ENCODE measurements at places on chromosomes 5 and 9.

GRCh38 chr5:17316970-17317459 lies 99.6 kb downstream of the BASP1 start:
- DNase-seq, result no peak

- no peak for DNase-seq
Observed at GRCh38 chr5:147190331-147190730, 44.5 kb upstream of the STK32A start.

- no peak for DNase-seq
Observed at GRCh38 chr9:132288361-132288760, 66.4 kb downstream of the SETX start.

DNA sequence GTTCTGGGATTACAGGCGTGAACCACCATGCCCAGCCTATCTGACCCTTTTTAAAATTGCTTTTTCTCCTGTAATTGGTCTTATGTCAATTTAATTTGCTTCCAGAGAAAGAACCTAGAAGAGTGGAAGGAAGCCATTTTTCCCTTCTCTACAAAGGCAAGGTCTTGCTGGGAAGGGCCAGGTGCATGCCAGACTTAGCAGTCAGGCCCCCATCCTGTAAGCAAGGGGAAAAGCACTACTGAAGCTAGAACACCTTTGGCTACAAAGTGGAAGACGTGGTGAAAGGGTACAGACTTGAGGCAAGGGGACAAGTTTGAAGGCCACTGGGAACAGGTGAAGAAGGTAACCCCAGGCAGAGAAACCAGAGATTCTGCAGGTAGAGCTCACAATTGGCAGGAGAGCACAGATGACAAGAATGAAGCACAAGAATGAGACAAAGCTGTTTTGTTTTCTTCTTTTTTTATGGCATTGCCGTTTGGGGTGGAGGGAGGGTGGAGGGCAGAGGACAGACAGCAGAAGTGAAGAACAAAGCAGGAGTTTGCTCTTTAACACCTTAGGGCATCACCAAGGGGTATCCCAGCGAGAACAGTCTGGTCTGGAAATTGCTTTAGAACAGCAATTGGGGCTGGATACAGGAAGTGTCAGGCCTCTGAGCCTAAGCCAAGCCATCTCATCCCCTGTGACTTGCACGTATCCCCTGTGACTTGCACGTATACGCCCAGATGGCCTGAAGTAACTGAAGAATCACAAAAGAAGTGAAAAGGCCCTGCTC lies 72.9 kb downstream of the SERINC5 start:
- DNase-seq, result no peak

DNA sequence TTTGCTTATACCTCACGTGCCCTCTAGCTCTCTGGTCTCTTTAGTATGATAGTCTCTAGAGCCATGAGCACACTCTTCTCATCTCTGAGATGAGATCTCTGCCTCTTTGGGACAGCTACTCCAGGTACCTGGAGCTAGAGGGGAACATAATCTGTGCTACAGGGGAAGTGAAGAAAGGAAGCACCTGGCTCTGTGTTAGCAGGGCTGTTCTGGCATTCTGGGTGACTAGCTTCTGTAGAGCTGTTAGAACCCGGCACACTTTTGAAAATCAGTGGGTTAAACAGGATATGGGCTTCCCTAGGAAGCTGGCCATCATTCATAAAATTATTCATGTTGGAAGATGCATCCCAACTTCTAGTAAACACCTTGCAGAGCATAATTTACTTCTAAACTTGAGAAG lies 224.8 kb downstream of the MCTP1 start:
- DNase-seq, result no peak

DNA sequence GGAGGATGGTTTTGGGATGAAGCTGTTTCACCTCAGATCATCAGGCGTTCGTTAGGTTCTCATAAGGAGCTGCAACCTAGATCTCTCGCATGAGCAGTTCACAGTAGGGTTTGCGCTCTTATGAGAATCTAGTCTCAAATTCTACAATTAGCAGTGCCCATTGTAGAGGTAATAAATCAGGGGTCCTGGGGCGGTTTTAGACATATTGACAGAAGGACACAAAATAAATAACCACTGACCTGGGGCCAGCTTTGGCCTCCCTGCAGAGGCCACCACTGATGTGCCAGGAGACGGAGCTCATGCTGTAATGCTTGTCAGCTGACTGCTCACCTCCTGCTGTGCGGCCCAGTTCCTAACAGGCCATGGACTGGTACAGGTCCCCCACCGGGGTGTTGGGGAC lies 67.6 kb upstream of the SPATA31D4 start:
- DNase-seq, result no peak

DNA sequence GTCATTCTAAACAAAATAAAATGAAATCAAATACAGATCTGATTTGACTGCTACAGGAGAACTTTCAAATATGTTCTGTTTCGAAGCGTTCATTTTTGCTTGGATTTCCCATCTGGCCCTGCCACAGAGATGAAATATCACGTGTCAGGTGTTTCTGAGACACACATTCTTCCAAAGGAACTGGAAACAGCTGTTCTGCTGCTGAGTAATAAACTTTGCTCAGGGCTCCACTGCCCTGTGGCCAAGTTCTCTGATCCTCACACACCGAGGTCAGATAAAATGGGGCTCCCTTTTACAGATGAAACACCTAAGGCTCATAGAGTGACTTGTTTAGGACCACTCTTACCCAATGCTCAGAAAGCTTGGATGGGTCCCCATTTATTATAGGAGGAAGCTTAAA lies 42.5 kb downstream of the FRMPD1 start:
- DNase-seq, result no peak

DNA sequence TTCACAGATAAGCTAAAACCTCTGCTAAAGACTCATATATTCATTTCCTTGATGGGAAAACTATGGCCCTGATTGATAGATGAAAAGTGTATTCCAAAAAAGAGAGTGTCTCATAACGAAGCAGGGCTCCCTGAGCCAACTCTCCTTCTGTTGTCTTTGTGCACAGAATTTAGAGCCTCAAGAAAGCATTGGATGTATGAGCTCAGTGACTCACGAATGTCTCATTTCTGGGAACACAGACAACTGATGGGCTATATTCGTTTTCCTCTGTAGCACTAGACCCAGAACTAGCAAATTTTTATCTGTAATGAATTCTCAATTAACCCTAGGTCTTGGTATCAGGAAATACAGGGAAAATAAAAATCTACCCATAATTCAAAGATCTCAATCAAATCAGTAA lies 88.4 kb downstream of the LMNB1 start:
- no peak for DNase-seq

DNA sequence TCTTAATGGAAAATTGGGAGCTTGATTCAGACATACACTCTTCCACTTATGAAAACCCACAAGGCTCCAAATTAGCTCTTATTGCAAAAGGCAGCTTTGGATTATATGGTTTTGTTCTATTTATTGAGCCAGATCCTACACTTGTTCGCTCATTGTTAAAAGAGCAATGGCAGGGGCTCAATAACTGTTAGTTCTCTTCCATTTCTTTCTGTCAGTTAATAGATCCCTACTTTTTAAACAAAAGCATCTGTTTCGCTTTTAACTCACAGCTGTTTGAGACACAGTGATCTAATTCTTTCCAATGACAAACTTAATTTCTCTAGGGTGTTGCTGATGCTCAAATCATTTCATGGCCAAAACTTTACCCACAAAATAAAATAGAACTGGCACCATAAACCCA lies 11.7 kb downstream of the C5 start:
- DNase-seq, result no peak

- DNase-seq, result no peak
Observed at GRCh38 chr5:158124606-158125316, 265.8 kb upstream of the CLINT1 start.

- DNase-seq, result no peak
Observed at GRCh38 chr5:74579215-74579614, 61.3 kb downstream of the ENC1 start.

DNA sequence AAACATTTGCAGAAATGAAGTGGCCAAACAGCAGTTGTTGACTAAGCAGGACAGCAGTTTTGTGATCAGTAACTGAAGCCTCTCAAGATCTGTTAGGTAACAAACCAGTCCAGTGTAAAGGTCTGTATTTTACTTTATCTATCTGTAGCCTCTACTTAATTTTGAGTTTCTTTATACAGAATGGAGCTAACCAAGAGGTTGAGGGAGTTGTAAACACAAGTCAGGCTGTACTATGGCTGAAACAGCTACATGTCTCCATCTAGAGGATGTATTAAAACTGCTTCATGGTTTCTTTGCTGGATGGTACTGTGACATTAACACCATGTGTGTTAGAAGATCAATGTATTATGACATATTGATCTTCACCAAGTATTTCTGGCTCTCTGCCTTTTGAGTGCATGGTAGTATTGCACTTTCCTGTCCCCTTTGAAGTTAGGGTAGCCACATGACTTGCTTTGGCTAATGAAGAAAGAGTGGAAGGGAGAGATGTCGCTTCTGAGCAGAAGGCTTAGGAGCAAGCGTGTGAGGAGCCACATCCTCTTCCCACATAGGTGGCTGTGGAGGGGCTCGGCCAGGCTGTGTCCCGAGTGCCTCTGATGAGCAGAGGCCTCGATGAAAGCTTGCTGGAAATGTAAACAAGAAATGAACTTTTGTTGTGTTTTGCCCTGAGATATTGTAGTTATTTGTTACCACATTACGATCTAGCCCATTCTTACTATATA lies 105.6 kb upstream of the PCA3 start:
- no peak for DNase-seq

- no peak for DNase-seq
Observed at GRCh38 chr5:139105621-139106071, 92.5 kb downstream of the SIL1 start.

DNA sequence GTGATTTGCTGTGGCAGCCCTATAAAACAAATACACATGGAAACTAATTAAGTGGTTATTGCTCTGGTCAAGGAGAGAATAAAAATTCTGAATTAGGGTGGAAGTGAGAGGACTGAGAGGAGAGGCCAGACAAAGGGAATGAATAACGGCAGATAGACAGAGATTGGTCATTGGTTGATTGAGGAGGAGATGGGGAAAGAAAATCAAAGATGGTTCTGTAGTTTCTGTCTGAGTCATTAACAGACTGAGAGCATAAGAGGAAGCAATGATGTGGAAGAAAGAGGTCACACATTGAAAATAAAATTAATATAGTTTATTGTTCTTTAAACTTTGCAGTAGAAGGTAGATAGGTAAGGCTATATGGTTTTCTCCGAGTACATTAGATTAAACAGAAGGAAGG lies 469.8 kb downstream of the ACTL7B start:
- no peak for DNase-seq

GRCh38 chr9:87529671-87530070 lies 32.0 kb downstream of the DAPK1 start:
- DNase-seq, result no peak
